Effector memory CD8-positive, alpha-beta T cell (primary cell): ENCODE measurements at places on chromosomes 13 and 19.

GRCh38 chr19:20182222-20182785 lies 15.3 kb downstream of the ZNF486 start:
- no peak for DNase-seq

DNA sequence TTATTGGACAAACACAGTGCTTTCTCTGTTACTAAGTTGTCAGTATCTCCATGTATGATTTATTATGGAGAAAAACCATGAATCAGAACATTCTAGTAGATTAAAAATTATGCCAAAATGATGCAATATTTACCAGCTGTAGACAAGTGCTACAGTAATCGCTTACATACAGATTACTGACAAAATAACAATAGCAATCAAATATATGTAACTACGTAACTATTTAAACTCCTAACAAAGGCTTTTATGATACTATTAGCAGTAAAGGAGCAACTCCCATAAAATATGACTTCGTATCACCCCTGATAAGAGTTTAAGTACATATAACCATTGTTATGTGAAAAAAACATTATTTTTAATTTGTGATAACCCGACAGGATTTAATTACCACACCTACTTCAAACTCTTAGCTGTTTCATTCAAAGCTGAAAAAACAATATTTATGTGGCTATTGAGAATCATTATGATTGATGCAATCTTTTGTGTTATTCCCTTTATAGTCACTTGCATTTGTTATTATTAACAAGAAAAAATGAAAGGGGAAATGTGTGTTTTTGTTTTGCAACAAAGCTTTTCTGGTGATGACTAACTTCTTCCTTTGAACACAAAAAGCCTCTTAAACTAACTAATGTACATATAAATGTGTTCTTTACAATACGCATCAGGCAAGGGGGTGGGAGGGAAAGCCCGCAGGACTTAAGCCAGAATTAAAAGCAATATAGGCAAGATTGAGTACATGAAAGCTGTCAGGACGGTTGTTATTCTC lies 147.4 kb downstream of the ABCC4 start:
- no peak for DNase-seq

- no peak for DNase-seq
Measured at GRCh38 chr13:20247403-20247802, 15.3 kb upstream of the GJB6 start.

DNA sequence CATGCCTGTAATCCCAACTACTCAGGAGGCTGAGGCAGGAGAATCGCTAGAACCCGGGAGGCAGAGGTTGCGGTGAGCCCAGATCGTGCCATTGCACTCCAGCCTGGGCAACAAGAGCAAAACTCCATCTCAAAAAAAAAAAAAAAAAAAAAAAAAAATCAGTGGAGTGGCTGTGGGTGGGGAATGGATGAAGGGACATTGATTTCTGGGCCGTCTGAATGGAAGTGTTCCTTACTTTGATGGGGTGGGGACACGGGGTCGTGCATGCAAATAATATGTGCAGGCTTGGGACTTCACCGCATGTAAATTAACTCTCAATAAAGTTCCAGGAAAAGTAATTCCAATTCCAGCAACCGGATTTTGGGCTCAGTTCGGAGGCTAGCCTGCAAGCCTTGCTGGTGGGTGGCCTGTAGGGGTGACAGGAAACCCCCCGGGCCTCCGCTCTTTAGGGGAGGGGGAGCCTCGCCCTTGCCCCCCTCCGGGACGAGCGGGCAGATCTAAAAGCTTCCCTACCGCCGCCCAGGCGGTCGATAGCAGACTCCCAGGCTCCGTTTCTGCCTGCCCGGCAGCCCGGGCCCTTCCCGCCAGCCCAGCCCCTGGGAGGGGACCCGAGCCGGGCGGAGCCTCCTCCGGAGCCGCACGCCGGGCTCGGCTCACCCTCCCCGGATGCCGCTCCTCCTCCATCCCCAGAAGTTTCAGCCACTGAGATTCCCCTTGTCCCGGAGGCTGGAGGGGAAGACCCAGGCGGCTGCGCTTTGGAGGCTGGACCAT lies 48.0 kb upstream of the ADGRE5 start:
- DNase-seq, result no peak

DNA sequence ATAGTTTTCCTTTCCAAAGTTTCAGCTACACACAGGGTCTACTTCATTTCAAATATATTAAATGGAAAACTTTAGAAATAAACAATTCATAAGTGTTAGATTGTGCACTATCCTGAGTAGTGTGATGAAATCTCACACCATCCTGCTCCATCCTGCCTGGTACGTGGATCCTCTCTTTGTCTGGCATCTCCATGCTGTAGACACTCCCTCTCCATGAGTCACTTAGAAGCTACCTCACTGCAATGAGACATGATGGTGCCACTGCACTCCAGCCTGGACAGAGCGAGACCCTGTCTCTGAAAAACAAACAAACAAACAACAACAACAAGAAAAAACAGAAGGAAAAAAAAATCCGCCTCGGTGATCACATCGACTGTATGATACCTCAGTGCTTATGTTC lies 191.8 kb downstream of the PCCA start:
- DNase-seq, result no peak

DNA sequence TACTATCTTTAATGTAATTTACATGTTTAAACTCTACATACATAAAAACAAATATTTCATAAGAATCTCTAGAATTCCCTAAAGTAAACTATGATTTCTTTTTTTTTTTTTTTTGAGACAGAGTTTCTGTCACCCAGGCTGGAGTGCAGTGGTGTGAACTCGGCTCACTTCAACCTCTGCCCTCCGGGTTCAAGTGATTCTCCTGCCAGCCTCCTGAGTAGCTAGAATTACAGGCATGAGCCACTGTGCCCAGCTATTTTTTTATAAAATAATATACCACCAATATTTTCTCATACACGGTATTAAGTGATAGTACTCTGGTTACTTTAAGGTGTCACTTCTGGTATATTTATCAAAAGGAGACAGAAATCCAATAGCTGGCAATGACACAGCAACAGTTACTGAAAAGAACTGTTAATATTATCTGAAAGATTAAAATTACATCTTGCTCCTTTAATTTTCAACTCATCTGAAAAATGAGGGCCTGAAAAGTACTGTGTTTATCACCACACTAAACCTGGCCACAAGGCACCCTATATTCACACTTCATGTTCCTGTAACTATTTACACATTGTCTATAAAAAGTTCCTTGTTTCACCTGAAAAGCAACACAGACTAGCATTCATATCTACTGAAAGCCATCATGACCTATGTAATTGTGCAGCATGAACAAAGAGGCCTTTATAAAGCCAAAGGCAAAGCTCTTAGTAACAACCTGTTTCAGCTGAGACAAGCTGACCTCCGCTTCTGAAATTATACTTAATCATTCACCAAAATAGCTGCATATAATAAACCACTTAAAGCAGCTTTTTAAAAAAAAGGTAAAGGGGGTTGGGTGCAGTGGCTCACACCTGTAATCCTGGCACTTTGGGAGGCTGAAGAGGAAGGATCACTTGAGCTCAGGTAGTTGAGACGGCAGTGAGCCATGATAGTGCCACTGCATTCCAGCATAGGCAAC lies 106.1 kb downstream of the SLC25A15 start:
- no peak for DNase-seq

GRCh38 chr13:35393886-35394285 lies 82.6 kb downstream of the MAB21L1 start:
- DNase-seq, result no peak

DNA sequence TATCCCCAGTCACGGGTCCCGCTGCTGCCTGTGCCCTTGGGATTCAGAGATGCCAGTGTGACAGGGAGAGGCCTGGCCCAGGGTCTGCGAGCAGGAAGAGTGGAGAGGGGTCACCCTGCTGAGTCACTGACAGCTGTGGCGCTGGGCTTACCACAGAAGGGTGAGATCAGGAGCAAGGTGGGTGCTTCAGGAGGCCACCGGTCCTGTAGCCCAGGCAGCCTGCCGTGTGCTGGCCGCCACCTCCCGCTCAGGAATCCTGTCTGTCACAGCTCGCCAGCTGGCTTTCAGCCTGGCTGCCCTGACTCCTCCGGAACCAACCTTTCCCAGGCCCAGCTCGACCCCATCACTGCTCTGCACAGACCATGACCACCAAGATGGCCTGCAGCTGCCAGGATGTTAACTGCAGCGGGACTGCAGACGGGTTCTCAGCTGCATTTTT lies 25.3 kb downstream of the NAXD start:
- DNase-seq, result no peak

- DNase-seq, result no peak
Measured at GRCh38 chr19:46040952-46041500, at the start of gene IGFL4. Gene IGFL4, minus strand, starts transcription at chr19:46041002. Its CDS starts 40 bp downstream, at chr19:46040962.

DNA sequence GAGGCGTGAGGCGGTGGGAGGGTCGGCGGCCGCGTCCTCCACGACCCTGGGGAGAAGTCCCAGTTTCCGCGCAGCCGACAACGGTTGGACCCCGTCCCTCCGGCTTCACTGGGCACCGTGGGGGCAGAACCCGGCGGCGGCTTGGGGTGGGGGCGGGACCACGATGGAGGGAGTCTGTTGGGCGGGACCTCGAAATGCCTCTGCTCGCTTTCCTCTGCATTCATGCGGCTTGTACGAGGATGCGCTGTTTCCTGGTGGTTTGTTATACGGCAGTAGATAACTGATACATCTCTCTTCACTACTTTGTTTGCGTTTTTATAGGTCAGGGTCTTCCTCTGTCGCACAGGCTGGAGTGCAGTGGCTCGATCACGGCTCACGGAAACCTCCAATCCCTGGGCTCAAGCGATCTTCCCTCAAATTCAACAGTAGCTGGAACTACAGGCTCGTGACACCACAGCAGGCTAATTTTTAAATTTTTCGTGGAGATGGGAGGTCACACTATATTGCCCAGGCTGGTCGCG lies 24.6 kb upstream of the ZNF846 start:
- DNase-seq, result no peak

DNA sequence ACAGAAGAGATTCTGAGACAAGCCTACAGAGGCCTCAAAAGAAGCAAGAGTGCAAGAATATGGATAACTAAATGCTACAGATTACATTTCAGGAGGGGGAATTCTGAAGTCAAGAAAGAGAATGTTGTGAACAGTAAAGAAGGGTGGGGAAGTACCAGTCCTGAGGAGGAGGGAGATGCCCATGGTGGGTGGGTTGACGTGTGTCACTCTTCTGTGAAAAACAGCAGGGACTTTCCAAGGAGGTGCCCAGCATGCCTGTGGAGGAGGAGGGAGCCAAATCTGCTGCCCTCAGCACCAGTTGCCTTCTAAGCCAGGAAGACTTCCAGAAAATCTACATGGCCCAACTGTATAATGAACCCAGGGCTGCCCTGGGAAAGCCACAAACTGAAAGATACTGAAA lies 87.7 kb downstream of the SGCG start:
- no peak for DNase-seq

- no peak for DNase-seq
Measured at GRCh38 chr13:74443631-74444030, 309.4 kb upstream of the KLF12 start.

DNA sequence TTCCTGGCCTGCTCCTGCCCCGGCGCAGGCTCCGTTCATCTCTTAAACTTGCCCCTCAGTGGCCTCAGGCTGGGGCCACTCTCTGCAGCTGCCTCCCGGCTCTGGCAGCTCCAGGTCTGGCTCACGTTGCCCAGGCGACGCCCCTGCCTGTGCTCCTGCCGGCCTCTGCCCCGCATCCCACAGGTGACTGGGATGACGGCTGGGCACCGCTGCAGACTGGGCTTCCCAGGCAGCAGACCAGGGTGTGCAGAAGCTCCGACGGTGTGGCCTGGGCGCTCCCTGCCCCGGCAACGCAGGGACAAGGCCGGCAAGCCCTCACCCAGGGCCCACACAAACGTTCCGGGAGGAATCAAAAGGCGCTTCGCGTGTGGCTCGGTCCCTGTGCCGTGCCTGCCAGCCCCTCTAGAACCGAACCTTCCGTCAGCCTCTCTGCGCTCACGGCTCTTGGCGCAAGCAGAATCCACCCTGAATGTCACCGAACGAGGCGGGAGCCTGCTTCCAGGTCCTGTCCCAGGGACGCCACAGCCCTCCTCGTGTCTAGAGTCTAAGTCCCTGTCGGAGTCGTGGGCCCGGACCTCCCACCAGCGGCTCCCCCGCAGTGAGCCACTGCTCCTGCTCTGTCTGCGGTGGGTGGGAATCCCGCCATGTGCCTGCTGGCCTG lies 64.8 kb downstream of the MLLT1 start:
- DNase-seq, result no peak

- no peak for DNase-seq
Measured at GRCh38 chr19:1538978-1539377, 15.1 kb downstream of the PLK5 start.

DNA sequence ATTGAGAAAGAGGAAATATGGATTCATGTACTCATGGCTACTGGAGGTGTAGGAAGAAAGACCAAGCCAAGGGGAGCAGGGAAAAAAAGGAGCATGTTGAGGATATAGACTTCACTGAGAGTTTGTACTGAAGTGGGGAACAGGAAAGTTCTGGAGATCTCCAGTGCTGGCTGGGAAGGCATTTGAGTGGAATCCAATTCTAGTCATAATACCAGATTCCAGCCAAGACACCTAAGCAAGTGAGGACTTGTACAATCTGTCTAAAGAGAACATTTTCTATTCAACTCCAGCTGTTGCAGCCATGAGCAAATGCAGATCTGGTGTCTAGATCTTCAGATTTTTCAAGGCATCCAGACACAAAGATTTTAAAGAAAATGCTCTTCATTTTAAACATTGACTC lies 412.5 kb downstream of the OXGR1 start:
- DNase-seq, result no peak

GRCh38 chr19:22882797-22883196 lies 50.7 kb downstream of the ZNF723 start:
- DNase-seq, result no peak

DNA sequence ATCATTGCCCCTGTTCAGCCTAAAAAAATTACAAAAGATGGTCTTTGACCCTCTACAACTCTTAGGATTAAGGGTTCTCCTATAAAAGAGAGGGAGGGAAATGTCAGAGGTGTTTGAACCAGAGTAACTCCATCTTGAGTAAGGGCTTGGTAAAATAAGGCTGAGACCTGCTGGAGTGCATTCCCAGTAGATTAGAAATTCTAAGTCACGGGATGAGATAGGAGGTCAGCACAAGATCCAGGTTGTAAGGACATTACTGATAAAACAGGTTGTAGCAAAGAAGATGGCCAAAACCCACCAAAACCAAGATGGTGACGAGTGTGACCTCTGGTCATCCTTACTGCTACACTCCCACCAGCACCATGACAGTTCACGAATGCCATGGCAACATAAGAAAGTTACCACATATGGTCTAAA lies 48.7 kb upstream of the ANKRD10 start:
- DNase-seq, result no peak

GRCh38 chr19:56263319-56263718 lies 9.2 kb upstream of the EDDM13 start:
- no peak for DNase-seq
